Gastrocnemius medialis (tissue), 4 donors: ENCODE measurements at places on chromosomes 11 and 22. TPM values are rescaled to one million over a fixed set of nuclear protein-coding genes. Genes with fewer than 3 reads are reported as not detected.
A peak's percentile ranks its signal among the peaks of the same experiment; 100 is the strongest.

GRCh38 chr11:47071791-47072261, 104.9 kb downstream of the ARFGAP2 start:
- DNase-seq = peak; percentile 31
- H3K27ac ChIP-seq = no peak overlapping the region
- H3K4me3 ChIP-seq = no peak overlapping the region
- no peaks in the 10 kb centered on the region for H3K27me3 ChIP-seq

DNA sequence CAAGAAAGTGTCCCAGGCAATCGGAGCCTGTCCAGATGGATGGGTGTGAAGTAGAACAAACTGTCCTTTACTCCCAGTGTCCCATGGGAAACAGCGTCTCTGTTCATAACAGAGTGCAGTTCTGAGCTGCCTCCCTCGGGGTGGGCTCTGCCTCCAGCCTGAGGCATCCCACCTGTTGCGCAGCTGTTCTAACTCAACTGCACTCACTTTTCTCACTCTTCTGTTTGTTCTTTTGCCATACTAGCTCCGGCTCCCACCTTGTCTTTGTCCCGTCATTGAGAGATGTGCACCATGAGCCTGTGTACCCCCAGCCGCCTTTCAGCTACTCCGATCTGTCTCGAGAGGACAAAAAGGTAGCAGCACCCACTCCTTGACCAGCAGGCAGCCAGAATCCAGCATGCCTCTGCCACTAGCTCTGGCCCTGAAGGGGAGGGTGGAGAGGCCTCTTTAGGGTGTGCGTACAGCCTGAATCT, 20.7 kb upstream of the CDC42EP2 start:
- no peaks in the 10 kb centered on the region for H3K36me3 ChIP-seq
- H3K27me3 ChIP-seq = no peaks in the 10 kb centered on the region
- DNase-seq = peak; percentile 61
- H3K4me3 ChIP-seq = no peak overlapping the region

- no peak for DNase-seq
- H3K4me1 ChIP-seq = peaks cover 6% of the 10 kb centered on the region
- H3K36me3 ChIP-seq = no peaks in the 10 kb centered on the region
- no peak overlapping the region for H3K4me3 ChIP-seq
- no peak overlapping the region for H3K27ac ChIP-seq
- H3K27me3 ChIP-seq = no peaks in the 10 kb centered on the region
These were observed 2.9 kb upstream of the SVIP start for GRCh38 chr11:22832315-22833015.

- H3K27me3 ChIP-seq = no peaks in the 10 kb centered on the region
- no peak for DNase-seq
- H3K4me1 ChIP-seq = no peaks in the 10 kb centered on the region
- H3K4me3 ChIP-seq = no peak overlapping the region
These were observed 261.0 kb upstream of the NARS2 start for GRCh38 chr11:78835646-78836045.

GRCh38 chr11:60235321-60235720, 7.6 kb downstream of the MS4A4E start:
- H3K27ac ChIP-seq = no peak overlapping the region
- H3K27me3 ChIP-seq = no peaks in the 10 kb centered on the region
- H3K36me3 ChIP-seq = no peaks in the 10 kb centered on the region
- H3K4me3 ChIP-seq = no peak overlapping the region
- no peaks in the 10 kb centered on the region for H3K4me1 ChIP-seq

The PKDREJ gene
- not detected for total RNA-seq

The CTR9 gene
- total RNA-seq = 21.8 TPM

DNA sequence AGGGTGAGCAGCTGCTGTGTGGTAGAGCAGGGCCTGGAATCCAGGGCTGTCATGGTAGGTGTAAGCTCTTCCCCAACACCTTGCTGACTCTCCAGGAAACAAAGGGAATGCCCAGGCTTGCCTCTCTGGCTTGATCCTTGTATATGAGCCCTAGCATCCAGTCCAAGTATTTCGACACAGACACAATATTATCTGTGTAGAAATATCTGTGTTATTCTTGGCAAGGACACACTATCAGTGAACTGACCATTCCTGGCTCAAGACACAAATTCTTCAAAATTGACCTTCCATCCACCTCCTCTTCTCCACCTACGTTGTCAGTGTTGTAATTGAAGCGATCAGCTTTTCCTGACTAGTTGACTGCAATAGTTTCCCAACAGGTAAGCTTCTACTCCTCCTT, 312.0 kb upstream of the NARS2 start:
- no peaks in the 10 kb centered on the region for H3K36me3 ChIP-seq
- H3K4me3 ChIP-seq = no peak overlapping the region
- no peaks in the 10 kb centered on the region for H3K4me1 ChIP-seq
- H3K27ac ChIP-seq = no peak overlapping the region
- H3K27me3 ChIP-seq = no peaks in the 10 kb centered on the region

GRCh38 chr11:96332126-96332771, 10.7 kb downstream of the MAML2 start:
- H3K27ac ChIP-seq = peak overlapping the region; percentile 27
- no peak for DNase-seq
- H3K4me3 ChIP-seq = no peak overlapping the region
- peaks cover 18% of the 10 kb centered on the region for H3K4me1 ChIP-seq
- no peaks in the 10 kb centered on the region for H3K27me3 ChIP-seq
- no peaks in the 10 kb centered on the region for H3K36me3 ChIP-seq

DNA sequence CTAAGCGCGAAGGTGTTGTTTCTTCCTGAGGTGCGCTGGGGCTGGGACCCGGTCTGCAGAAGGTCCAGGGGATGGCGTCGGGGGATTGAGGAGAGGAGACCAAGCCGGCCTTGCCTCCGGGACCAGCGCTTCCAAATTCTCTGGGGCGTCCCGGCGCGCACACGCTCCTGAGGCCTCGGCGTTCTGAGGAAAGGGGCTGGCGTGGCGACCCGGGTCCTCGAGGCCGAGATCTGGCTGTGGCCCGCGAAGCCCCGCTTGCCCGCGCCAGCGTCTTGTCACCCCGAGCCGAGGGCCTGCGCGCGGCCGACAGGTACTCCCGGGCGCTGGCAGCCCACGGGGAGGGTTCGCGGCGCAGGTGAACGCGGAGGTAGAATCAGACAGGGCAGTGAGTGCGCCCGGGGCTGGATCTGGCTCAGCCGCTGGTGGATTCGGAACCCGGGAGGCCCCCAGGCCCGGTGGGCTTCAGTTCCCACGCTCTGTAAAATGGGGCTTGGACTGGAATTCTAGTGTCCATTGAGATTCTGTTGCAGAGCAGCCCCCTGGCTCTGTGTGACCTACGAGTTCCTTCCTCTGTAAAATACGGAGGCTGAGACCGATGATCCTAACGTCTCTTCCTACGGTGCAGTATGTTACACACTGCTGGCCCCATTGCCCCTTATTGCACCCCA, 14.7 kb downstream of the SSH3 start:
- H3K4me3 ChIP-seq = peak overlapping the region; percentile 96
- H3K4me1 ChIP-seq = peaks cover 17% of the 10 kb centered on the region
- H3K27me3 ChIP-seq = no peaks in the 10 kb centered on the region
- no peaks in the 10 kb centered on the region for H3K36me3 ChIP-seq

DNA sequence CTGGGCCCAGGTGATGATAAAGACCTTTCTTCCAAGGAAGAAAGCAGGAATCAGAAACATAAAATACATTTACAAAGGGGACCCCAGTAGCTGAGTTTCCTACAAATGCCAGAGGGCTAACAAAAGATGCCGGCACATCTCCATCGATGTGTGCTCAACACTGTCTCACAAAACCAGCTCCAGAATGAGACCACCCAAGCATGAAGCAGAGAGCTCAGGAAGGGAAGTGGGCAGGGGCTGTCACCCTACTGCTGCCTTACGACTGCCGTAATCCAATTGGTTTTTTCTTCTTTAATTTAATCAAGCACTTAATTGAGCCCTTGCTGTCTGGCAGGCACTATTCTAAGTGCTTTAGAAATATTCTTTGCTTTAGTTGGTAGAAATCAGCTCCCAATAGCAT, 26.1 kb downstream of the SMCO4 start:
- no peaks in the 10 kb centered on the region for H3K27me3 ChIP-seq
- H3K36me3 ChIP-seq = no peaks in the 10 kb centered on the region
- DNase-seq = no peak
- H3K4me1 ChIP-seq = peaks cover 6% of the 10 kb centered on the region

- no peaks in the 10 kb centered on the region for H3K36me3 ChIP-seq
- peaks cover 23% of the 10 kb centered on the region for H3K27me3 ChIP-seq
- no peaks in the 10 kb centered on the region for H3K4me1 ChIP-seq
- H3K4me3 ChIP-seq = no peak overlapping the region
- no peak overlapping the region for H3K27ac ChIP-seq
- DNase-seq = no peak
These were observed 6.6 kb upstream of the TRIM29 start for GRCh38 chr11:120144501-120144900.

DNA sequence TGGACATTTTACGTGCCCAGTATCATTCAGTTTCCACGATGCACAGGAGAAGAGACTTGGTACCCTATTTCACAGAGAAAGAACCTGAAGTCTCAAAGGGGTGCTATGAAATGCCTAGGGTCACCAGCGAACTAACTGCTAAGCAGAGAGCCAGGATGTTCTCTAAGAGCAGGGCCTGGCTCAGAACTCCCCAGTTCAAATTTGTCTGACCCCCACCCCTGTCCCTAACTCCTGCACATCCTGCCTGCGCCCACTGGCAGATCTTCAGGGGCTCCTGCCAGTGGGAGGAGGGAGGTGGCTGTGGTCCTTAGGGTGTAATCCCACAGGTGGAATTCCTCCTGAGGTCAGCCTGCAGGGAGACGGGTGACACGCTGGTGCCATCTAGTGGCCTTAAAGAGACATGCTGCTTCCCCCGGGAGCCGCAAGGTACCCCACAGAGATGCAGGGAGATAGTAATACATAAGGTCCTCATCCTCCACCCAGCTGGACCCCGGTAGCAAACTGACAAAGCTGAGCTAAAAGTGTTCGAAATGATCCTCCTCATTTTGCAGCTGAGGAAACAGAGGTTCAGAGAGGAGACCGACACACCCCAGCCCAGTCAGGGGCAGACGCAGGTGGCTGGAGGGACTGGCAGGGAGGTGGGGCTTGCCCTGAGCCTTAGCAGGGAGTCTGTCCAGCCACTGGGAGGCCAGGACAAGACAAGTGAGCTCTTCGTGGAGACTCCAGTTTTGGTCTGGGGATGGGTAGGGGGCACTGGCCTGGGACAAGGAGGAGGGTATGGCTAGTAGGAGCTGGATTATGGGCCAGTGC, 34.1 kb downstream of the MB start:
- no peaks in the 10 kb centered on the region for H3K36me3 ChIP-seq
- H3K4me1 ChIP-seq = peaks cover 17% of the 10 kb centered on the region
- no peaks in the 10 kb centered on the region for H3K27me3 ChIP-seq
- H3K4me3 ChIP-seq = no peak overlapping the region
- peak overlapping the region; percentile 55 for H3K27ac ChIP-seq

DNA sequence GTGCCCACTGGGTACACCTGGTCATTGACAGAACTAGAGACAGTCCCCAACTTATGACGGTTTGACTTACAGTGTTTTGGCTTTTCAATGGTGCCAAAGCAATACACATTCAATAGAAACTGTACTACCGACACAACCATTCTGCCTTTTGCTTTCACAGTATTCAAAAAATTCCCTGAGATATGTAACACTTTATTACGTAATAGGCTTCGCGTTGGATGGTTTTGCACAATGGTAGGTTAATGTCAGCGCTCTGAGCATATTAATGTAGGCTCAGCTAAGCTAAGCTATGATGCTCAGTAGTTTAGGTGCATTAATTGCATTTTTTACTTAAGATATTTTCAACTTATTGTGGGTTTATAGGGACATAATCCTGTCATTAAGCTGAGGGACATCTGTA, 105.1 kb upstream of the B3GAT1 start:
- DNase-seq = no peak
- H3K4me3 ChIP-seq = no peak overlapping the region
- no peaks in the 10 kb centered on the region for H3K27me3 ChIP-seq
- no peaks in the 10 kb centered on the region for H3K36me3 ChIP-seq

GRCh38 chr11:116513894-116514293, 258.9 kb downstream of the BUD13 start:
- H3K27ac ChIP-seq = no peak overlapping the region
- peaks cover 6% of the 10 kb centered on the region for H3K27me3 ChIP-seq
- DNase-seq = no peak
- no peak overlapping the region for H3K4me3 ChIP-seq
- no peaks in the 10 kb centered on the region for H3K4me1 ChIP-seq

- no peak overlapping the region for H3K27ac ChIP-seq
- H3K4me1 ChIP-seq = peaks cover 65% of the 10 kb centered on the region
- H3K27me3 ChIP-seq = no peaks in the 10 kb centered on the region
- DNase-seq = no peak
- H3K36me3 ChIP-seq = no peaks in the 10 kb centered on the region
- no peak overlapping the region for H3K4me3 ChIP-seq
These were observed 51.9 kb downstream of the TEAD1 start for GRCh38 chr11:12725863-12726682.

DNA sequence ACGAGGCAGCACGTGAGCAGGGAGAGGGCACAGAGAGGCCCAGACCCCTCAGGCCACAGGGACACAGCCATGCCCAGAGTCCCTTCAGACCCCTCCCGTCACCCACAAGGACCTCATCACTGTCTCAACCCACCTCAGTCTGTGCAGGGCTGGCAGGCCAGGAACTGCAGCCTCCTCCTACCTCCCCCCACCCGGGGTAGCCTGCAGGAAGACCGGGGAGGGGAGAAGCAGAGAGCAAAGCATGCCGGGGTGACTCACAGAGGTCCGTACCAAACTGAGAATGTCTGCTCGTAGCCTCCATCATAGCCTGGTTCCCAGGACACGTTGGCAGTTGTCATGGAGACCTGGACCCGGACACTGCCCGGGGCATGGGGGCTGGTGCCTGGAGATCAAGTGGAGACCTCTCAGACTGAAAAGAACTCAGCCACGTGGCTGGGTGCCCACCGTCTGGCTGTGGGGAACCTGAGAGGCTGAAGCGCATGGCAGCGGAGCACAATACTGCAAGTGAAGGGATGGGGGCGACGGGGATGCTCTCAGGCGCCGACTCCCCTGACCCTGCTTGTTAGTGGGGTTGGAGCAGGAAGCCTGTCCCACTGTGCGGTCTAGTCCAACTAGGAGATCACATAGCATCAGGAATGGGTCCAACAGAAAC, 27.2 kb downstream of the IGSF9B start:
- no peak for DNase-seq
- no peak overlapping the region for H3K4me3 ChIP-seq
- H3K27ac ChIP-seq = no peak overlapping the region
- H3K36me3 ChIP-seq = peaks cover 10% of the 10 kb centered on the region

The TNNI2 gene
- total RNA-seq = 1,903 TPM

The SVIP gene
- total RNA-seq = 14.7 TPM

The LRRC32 gene
- total RNA-seq = 35.5 TPM

- H3K36me3 ChIP-seq = no peaks in the 10 kb centered on the region
- DNase-seq = no peak
- H3K4me3 ChIP-seq = no peak overlapping the region
- H3K27me3 ChIP-seq = no peaks in the 10 kb centered on the region
These were observed 101.6 kb upstream of the USP47 start for GRCh38 chr11:11740073-11740702.

The PRG3 gene
- total RNA-seq = not detected

The ASCL3 gene
- total RNA-seq = not detected

The NTM gene
- not detected for total RNA-seq

The OR8B4 gene
- total RNA-seq = not detected

GRCh38 chr11:126127898-126128297, 65.2 kb upstream of the CDON start:
- DNase-seq = no peak
- no peaks in the 10 kb centered on the region for H3K4me1 ChIP-seq
- H3K27me3 ChIP-seq = no peaks in the 10 kb centered on the region
- no peak overlapping the region for H3K27ac ChIP-seq

GRCh38 chr11:133219543-133219942, 312.8 kb downstream of the OPCML start:
- no peak overlapping the region for H3K27ac ChIP-seq
- no peak overlapping the region for H3K4me3 ChIP-seq
- H3K27me3 ChIP-seq = no peaks in the 10 kb centered on the region
- no peak for DNase-seq
- no peaks in the 10 kb centered on the region for H3K4me1 ChIP-seq
- H3K36me3 ChIP-seq = no peaks in the 10 kb centered on the region
